ENCODE measurements at places on chromosomes 11 and 22.

DNA sequence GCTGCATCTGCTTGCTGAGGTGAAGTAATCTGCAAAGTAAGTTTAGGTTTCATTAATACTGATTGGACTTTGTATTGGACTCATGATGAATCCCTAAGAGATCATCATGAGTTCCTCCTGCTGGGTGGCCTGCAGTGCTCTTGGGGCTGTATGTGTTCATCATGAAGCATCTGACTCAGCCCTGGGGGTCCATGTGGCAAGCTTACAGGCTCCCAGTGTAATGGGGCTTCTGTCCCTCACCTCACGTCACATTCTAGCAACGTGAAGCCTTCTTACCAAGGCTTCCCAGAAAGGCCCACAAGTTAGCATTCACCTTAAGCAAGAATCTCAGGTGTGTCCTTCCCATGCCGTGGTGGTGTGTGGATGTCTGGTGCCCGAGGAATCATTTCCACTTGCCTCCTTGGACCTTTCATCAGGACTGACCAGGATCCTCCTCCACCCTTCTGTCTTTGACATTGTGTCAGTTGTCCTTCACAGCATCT, 23.7 kb downstream of the CRKL start:
- no peak for DNase-seq

DNA sequence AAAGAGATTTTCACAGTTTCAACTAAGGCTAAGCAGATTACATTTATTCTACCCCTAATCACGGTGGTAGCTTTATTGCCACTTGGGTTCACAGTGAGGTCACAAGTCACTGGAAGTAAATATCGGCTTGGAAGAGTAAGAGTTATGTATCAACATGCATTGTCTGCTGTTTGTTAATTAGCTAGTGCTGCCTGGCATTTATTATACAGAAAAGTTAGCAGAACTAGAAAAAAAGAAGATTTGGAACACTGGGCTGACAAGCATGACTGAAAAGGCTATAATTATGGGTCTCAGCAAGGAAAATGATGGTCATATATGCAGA, 13.7 kb upstream of the RAB38 start:
- no peak for DNase-seq

DNA sequence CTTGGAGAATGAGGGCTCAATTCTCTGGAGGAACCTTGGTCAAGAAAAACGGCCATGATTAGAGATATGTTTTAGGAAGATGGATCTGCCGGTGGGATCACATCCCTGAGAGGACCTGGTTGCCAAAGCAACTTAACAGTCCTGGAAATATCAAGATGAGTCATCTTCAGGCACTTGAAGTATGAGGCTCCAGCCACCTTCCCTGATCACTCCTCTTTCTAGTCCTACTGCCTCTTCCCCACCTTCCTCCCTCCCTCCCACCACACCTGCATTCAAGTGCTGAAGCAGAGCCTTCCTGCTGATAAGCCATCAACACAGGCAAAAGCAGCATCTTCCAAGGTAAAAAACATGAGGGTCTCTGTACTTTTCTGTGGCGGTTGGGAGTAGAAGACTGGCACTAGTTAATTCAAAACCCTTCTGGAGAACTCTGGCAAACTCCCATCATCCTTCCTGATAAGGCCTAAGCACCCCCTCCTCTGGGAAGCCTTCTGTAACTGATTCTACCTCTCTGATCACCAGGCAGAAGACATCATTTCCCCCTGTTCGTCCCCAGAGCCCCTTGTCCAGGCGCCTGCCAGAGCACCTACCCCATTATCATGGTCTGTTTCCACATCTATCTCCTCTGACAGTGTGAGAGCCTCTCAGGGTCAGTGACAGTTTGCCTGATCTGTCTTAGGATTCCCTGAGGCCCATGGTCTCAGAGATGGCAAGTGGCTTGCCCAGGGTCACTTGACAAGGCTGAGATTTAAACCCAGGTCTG, 79.8 kb downstream of the CLPB start:
- DNase-seq, result no peak

DNA sequence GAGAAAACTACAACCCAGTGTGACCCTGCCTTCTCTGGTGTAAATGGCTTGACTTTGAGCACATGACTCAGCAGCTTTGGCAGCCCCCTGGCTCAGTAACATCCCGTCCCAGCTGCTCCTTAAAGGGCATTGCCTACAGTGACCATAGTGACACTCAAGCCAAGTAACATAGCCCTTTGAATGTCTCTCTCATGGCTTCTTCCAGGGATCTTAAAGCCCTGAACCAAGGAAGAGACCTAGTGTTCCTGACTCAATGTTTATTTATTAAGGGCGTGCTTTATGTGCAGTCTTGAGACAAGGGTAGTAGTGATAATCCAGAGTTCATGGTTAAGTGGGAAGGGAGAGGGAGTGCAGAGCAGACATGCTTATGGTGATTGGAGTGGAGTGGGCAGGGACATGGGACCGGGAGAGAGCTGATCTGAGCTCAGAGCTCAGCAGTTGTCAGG, 125.7 kb downstream of the PARVA start:
- DNase-seq, result no peak

- DNase-seq, result no peak
Measured at GRCh38 chr11:43802509-43802908, 78.1 kb upstream of the ALKBH3 start.

Measured in naive thymus-derived CD8-positive, alpha-beta T cell (primary cell).